Mucosa of descending colon (tissue), 3 donors: ENCODE measurements at places on chromosomes 2 and 18. TPM values are rescaled to one million over a fixed set of nuclear protein-coding genes. Genes with fewer than 3 reads are reported as not detected.

GRCh38 chr2:21728133-21728532 is 604.4 kb downstream of the TDRD15 start:
- DNase-seq, result no peak

DNA sequence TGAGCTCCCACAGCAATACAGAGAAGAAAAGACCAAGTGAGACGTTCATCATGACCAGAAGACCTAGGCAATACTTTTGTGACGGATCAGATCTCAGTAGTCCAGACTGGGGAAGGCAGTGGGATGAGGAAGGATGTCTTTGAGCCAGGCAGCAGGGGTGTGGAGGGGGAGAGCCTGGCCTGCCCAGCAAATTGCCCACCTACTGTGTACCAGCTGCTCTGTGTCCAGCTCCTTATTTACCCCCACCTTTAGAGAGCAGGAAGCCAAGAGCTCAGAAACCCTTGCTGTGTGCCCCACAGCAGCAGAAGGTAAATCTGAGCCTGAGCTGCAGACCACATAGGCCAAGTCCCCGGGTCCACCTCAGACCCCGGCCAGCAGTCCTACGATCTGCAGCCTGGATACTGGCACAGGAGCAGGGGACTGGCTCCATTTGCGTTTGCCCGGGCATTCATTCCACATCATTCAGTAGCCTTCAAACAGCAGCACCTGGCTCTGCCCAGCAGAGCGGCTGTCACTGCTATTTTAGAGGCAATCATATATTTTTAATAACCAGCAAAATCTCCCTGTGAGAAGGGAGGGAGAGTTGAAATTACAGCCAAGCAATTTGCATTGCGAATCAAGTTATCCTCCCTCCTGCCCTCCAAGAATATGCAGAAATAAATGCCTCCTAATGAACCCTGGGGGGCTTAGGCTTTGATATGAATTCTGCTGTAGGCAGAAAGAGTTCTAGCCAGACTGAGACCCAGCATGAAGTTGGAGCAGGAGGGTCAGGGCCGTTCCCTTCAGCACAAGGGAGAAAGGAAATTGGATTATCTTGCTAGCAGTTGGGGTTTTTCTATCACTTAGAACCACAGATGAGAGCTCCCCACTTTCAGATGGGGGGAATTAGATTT is 110.0 kb upstream of the FZD7 start:
- no peak for DNase-seq

DNA sequence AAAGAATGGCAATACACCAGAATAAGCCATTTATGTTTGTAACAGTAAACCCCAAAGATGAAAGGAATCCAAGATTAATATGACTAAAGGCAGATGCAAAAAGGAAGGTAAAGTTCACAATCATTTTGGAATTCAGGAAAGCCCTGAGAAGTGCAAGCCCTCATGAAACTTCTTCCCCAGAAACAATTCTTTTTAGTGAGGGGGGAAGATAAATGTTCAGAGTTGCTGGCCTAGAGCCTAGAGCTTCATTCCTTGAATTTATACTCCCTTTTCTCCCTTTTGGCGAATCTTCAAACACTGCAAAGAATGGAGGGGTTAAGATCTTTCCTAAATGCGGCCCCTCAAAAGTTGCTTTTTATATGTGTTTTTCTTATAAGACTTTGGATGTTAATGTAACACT is 368.8 kb downstream of the MEIS1 start:
- DNase-seq, result no peak

GRCh38 chr18:7945882-7946281 is 378.8 kb downstream of the PTPRM start:
- no peak for DNase-seq

DNA sequence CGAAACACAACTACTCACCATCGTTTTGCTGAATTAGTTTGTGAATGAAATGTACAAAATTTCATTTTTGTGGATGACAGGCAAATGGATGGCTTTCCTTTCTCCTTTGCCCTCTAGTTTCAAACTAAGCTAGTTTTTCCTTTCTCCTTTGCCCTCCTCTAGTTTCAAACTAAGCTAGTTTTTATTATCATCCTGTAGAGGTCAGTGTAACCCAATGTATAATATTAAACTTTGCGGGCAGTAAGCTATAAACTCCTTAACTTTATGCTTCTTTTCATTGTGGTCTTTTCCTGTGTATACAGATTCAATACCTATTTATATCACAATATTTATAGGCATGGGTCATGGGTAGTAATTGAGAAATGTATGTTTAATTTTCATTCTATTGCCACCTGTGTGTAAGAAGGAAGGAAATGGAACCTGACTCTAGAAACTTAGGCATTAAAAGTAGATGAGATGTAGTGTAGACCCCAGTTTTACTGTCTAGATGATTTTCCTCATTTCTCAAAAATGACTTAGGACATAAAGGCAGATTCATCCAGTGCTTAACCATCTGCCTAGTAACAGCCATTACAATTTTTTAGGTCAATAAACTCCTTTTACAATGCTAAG is 58.1 kb downstream of the MAP3K19 start:
- DNase-seq, result no peak

DNA sequence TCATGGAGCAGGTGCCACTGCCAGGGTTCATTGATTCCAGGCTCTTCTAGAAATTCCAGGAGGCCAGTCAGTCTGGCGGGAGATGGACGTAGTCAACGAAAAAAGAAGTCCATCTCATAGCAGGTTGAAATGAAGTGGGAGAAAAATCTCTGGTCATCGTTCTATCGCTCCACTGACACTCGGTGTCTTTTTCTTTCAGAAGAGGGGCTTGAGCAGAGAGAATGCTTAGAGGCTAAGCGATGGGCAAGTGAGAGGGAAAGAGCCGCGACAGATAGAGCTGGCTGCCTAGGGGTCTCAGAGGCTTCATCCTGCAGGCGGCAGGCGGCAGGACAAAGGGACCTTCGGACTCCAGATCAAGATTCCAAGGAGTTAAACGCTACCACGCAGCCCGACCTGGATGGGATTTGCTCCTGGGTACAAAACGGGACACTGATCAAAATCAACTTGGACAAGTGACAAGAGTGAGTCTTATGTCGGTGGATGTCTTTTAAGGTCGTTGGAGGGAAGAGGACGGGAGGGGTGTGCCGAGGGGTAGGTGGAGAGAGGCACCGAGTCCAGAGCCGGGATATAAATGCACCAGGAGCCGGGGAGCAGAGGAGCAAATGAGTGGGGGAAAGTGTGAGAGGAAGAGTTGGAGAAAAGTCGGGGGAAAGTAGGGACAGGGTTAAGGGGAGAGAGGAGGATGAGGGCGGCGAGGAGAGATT is 677 bp upstream of the TMEM178A start:
- no peak for DNase-seq

DNA sequence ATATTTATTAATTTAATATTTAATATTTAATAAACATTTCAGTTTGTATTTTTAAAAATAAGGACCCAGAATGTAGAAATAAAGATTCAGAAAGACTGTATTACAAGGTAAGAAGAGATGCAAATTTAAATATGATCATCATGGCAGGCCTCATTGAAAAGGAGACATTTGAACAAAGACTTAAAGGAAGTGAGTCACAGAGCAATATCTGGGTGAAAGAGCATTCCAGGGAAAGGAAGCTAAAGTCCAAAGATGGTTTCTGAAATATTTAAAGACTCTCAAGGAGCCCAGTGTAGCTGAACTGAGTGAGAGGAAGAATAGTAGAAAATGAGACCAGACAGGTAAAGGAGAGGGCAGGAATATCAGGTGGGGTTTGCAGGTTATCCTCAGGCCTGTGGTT is 5.9 kb downstream of the SCYGR4 start:
- DNase-seq, result no peak

- no peak for DNase-seq
Measured at GRCh38 chr2:118936306-118936705, 5.7 kb upstream of the MARCO start.

DNA sequence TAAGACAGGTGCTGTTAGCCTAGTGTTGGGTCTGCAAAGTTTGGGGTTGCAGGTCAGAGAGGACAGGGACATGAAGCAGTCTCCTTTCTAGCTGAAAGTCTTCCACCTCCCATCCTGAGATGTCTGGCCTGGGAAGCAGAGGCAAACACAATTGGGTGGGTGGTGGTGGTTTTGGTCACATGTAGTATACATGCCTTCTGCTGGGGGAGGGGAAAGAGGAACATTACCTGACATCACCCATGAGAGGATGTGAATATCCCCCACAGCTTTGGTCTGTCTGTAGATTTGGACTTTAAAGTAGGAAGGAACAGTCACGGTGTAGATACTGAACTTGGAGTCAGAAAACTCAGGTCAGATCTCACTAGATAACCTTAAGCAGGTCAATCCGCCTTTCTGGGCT is 4.6 kb upstream of the DNAJC5G start:
- no peak for DNase-seq

- no peak for DNase-seq
Measured at GRCh38 chr2:165847001-165847400, 53.0 kb upstream of the GALNT3 start.

- DNase-seq, result no peak
Measured at GRCh38 chr2:174590928-174591648, 6.5 kb downstream of the WIPF1 start.

GRCh38 chr2:133774654-133775015 is 206.4 kb upstream of the NCKAP5 start:
- no peak for DNase-seq

- peak; percentile 91 for DNase-seq
Measured at GRCh38 chr2:43158259-43158880, 68.0 kb downstream of the ZFP36L2 start.

LONRF2 gene
- total RNA-seq, result 0.41 TPM

SEPTIN10 gene
- total RNA-seq, result 84.1 TPM

OSBPL6 gene
- 1.3 TPM for total RNA-seq

SAG gene
- not detected for total RNA-seq

CCDC85A gene
- total RNA-seq, result 0.41 TPM

DSG4 gene
- 0.24 TPM for total RNA-seq

SGPP2 gene
- total RNA-seq, result 101 TPM
